ENCODE measurements at places on chromosomes 2 and 18. TPM values are rescaled to one million over a fixed set of nuclear protein-coding genes. Genes with fewer than 3 reads are reported as not detected.
A peak's percentile ranks its signal among the peaks of the same experiment; 100 is the strongest.

DNA sequence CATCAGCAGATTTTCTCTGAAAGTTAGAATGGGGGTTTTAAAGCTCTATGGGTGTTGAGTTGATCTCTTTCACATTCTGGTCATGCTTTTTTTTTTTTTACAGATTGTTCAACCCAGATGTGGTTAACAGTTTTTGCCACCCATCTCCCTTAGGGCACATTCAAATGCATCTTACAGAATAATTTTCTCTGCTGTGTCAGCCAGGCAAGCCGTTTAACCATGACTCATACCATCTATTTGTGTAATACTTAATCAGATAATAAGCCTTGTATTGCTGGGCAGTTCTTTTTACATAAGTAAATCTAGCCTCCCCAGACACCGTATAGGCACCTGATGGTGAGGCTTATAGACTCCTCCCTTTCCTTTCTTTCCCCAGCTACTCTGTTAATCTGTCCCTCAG lies 62.0 kb downstream of the TGIF1 start:
- ATAC-seq: no peak

DNA sequence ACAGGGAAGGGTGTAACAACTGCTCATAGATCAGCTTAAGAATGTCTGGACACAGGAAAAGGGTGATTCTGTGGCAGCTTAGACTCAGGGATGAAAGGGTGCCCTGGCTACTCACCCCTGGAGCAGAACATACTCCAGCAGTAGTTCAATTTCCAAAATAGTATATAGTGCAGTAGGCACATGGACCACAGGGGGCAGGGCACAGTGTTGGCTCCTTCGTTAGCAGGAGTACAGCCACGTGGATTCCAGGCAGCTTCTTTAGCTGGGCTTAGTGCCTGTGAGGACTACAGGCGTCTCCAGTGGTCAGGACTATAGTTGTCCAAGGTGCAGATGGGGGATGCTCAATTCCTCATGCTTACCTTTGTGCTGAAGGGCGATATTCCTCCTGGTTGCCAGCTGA lies 277.5 kb upstream of the DDX18 start:
- peak; percentile 19 for ATAC-seq

GRCh38 chr18:67232406-67232805 lies 284.1 kb downstream of the DSEL start:
- ATAC-seq: no peak

DNA sequence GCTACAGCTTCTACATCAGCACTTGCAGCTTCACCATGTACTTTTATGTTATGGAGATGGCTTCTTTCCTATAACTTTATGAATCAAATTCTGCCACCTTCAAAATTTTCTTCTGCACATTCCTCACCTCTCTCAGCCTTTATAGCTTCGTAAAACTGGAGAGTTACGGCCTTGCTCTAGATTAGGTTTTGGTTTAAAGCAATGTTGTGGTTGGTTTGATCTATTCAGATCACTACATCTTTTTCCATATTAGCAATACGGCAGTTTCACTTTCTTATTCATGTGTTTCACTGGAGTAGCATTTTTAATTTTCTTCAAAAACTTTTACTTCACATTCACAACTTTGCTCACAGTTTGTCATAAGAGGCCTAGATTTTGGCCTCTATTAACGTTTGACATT lies 242.9 kb upstream of the GYPC start:
- no peak for ATAC-seq

DNA sequence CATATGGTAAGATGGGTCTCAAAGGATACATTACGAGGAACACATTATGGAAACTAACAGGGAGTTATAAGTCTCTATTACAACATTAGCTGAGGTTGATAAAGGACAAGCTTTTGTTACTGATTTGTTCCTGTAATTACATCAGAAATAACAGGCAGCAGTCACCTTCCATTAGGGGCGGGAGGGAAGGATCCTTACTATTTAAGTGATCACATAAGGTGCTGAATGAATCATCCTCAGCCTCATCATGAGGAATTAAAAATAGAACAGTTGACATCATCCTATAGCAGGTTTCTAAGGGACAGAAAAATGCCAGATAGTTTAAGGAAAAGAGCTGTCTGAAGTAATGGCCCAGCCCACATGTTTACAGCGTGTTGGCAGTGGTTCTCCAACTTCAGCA lies 86.9 kb upstream of the MGAT5 start:
- no peak for ATAC-seq

TTC39C gene
- 32.7 TPM for total RNA-seq

- ATAC-seq: no peak
These were observed 42.9 kb upstream of the TUBA3E start for GRCh38 chr2:130241041-130241707.

GREB1 gene
- total RNA-seq: 5.1 TPM

GPR45 gene
- total RNA-seq: not detected

COL5A2 gene
- 57.3 TPM for total RNA-seq

- ATAC-seq: no peak
These were observed 181.3 kb downstream of the SEPTIN10 start for GRCh38 chr2:109432421-109432820.

- no peak for ATAC-seq
These were observed 50.7 kb downstream of the MGAT5 start for GRCh38 chr2:134304394-134305108.

KANSL3 gene
- 66.7 TPM for total RNA-seq

DNA sequence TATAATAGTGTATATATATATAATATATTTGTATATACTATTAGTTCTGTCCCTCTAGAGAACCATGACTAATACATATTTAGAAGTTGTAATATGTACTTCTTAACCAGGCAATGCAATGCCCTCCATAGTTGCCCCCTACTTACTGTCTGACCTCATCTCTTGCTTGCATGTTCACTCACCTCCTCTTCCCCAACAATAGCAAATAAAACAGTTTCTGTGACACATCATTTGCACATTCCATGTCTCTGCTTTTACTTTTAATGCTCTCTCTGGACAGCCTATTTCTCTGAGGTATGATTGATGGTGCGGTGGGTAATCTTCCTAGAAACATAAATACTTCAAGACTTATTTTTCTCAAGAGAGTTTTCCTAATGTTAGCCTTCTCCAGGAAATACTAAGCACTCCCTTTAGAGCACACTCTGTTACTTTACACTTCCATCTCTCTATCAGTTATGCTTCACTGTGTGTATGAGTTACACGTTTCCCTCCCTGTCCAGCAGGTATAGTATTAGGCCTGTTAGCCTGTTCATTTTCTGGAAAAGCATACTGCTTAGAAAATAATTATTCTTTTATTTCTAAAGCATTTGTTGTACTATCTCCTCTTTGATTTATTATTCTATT lies 295.6 kb upstream of the LRATD1 start:
- ATAC-seq: no peak

- ATAC-seq: no peak
These were observed 12.0 kb upstream of the IAH1 start for GRCh38 chr2:9462313-9462712.

SEPTIN10 gene
- 140 TPM for total RNA-seq

DNA sequence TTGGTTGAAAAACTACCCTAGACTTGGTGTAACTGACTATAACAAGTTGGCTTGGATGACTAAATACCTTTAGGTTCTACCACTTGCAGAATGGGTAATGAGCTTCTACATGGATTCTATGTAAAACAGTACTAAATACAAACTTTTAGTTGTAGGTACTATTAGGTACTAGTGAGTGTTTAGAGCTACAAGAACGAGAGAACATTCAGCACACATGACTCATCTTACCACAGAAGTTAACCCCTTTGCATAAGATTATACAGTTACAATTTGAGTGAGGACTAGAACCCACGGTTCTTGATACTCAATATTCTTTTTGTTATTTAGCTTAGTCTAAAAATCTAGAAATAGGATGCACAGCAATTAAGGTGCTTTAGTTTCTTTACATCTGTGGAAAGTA lies 101.7 kb upstream of the TFCP2L1 start:
- ATAC-seq: no peak

GRCh38 chr2:65411056-65411795 lies 21.2 kb downstream of the SPRED2 start:
- ATAC-seq: no peak

DNA sequence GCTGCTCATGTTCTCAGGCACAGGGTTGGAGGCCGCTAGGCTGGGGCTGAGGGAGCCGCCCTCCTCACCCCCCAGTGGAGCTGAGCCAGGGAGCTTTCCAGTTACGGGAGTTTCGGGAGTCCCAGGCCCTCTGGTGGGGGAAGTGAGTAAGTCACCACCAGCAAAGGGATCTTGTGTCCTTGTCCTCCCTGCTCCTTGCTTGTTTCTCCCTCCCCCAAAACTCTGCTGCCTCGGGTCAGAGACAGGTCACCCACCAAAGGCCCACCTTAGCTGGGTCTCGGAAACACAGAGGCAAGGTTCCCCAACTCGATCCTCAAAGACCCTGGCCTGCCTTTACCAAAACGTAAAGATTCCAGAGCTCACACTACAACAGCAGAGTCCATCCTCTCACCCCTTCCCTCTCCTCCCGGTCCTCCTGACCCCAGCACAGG lies 60.5 kb upstream of the POMC start:
- peak; percentile 90 for ATAC-seq

DNA sequence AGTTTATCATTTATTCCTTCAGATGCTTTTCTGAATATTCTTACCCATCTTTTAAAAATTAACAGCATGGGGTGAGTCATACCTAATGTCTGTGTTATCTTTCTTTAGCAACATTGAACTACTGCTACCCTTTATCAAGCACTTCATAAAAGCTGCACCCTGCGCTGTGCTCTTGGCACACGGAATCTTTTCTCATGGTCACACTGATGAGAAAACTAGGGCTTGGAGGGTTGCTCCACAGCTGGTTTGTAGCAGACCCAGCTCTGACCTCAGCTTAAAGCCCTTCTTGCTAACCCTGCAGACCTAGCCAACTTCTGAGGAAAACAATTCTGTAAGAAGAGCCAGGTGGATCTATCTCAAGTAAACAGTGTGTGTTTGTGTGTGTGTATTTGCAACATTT lies 106.3 kb downstream of the RNF144A start:
- no peak for ATAC-seq

DIS3L2 gene
- 13.3 TPM for total RNA-seq

DNA sequence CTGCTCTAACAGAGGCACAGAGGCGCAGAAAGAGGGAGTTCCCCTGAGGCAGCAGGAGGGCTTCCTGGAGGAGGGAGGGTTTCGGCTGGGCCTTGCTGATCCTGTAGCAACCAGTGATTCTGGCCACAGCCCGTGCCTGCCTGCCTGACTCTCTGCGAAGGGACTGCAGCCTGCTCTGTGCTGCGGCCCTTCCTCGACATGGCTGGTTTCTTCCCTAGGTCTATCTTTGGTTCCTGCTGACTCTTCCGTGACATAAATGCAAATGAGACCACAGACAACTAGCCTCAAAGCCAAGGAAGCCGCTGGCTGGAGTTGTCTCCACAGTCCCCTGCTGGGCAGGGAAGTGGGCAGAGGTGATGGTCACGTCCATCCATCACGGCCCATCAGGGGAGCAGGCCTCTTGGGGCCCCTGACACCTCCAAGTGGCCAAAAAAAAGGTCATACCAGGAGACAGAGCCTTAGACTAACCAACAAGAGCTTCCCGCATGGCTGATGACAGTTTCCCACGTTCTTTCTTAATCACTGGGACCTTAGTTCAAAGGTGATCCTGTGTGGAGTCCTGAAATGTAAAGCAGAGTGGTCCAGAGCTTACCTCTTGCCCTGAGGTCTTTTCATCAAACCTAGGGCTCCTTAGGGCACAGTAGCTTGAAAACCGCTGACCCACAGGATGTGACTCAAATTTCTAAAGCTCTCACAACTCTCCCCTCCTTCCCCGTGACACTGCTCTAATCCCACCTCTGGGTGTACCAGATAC lies 55.3 kb downstream of the HS1BP3 start:
- ATAC-seq: no peak

KCNIP3 gene
- 14.4 TPM for total RNA-seq

MYL1 gene
- not detected for total RNA-seq

DNA sequence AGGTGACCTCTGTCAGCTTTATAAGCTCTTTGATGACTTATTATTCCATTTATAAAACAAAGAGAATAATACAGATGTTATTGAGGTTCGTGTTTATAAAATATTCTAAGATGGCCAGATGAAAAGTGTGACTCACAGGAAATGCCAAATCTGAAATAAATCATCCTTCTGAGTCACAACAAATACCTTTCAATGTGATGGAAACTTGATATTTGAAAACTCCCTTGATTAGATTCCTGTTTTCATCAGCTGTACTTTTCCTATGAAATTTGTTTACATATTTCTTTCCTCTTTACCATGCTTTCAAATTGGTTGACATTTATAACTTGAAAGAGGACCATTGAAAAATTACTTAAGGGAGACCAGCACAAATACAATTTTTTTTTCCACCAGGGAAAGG lies 30.6 kb upstream of the PPP1R1C start:
- no peak for ATAC-seq

CACNB4 gene
- total RNA-seq: 1.4 TPM

DNA sequence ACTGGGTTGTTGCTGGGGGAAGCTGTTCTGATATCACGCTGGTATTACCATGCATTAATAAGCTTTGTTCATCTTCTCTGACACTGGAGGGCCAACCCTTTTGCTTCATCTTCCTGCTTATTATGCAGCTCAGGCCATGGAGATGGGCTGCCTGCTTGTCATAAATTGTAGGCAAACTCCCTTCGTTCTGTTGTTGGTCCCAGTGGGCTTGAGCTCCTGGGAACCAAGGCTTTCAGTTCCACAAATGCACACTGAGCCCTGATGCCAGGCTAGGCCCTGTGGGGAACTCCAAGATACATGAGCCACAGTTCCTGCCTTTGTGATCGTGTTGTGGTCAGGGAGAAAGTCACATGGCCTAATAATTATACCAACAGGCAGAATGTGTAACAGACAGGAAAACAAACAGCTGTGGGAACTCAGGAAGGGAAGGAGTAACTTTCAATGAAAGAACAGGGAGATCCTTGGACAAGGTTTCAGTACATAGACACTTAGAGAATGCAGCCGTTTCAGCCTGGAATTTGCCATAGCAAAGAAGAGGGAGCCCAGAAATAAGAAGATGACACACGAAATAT lies 49.0 kb upstream of the BCL2L11 start:
- peak; percentile 76 for ATAC-seq

- no peak for ATAC-seq
These were observed 1.6 kb upstream of the NFE2L2 start for GRCh38 chr2:177265824-177266817.

DNA sequence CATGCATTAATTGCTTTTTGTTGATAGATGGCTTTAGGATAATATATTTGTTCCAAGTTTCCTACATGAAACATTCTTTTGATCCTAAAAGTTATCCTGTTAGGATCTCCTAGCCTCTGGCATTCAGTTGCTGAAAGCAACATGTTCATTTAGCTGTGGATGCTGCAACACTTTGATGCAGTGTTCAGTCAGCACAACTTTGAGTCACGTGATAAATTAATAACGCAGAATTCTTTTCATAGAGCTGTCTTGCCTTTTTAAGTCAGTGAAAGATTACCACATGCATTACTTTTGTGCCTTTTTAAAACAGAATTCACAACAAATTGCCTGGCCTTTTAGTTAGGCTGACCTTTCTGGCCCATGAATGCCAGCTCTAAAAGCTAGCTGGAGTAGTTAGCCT lies 1467.9 kb upstream of the ZEB2 start:
- no peak for ATAC-seq

COX5B gene
- 403 TPM for total RNA-seq

DNA sequence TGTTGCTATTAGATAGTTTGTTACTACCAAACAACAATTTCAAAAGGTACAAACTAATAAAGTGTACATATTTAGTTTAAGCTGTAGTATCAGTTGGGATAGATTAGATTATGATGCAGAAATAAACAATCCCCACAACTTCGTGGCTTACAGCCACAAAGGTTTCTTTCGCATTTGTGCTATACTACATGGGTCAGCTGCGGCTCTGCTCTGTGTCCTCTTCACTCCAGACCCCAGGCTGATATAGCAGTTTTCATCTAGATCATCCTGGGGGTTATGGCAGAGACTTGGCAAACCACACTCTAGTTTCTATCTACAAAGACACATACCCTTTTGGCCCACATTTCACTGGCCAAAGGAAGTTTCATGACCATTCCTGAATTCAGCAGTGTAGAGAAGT lies 108.0 kb upstream of the SP5 start:
- no peak for ATAC-seq
